Activated CD4-positive, alpha-beta memory T cell treated with anti-CD3 and anti-CD28 coated beads for 36 hours (primary cell): ENCODE measurements at places on chromosomes 3 and 15. TPM values are rescaled to one million over a fixed set of nuclear protein-coding genes. Genes with fewer than 3 reads are reported as not detected.

The TRIM71 gene
- total RNA-seq, result 0.02 TPM

The REC114 gene
- not detected for total RNA-seq

The ONECUT1 gene
- total RNA-seq, result not detected

The AMIGO3 gene
- not detected for total RNA-seq

- no peak overlapping the region for H3K4me3 ChIP-seq
- no peak overlapping the region for H3K27ac ChIP-seq
- no peaks in the 10 kb centered on the region for H3K4me1 ChIP-seq
- no peaks in the 10 kb centered on the region for H3K27me3 ChIP-seq
- no peak for DNase-seq
Observed at GRCh38 chr3:127651516-127652172, 21.1 kb upstream of the ABTB1 start.

GRCh38 chr15:99345832-99346462 is 94.7 kb downstream of the LRRC28 start:
- no peak overlapping the region for H3K27ac ChIP-seq
- peaks cover 7% of the 10 kb centered on the region for H3K36me3 ChIP-seq
- peaks cover 10% of the 10 kb centered on the region for H3K4me1 ChIP-seq
- DNase-seq, result no peak

DNA sequence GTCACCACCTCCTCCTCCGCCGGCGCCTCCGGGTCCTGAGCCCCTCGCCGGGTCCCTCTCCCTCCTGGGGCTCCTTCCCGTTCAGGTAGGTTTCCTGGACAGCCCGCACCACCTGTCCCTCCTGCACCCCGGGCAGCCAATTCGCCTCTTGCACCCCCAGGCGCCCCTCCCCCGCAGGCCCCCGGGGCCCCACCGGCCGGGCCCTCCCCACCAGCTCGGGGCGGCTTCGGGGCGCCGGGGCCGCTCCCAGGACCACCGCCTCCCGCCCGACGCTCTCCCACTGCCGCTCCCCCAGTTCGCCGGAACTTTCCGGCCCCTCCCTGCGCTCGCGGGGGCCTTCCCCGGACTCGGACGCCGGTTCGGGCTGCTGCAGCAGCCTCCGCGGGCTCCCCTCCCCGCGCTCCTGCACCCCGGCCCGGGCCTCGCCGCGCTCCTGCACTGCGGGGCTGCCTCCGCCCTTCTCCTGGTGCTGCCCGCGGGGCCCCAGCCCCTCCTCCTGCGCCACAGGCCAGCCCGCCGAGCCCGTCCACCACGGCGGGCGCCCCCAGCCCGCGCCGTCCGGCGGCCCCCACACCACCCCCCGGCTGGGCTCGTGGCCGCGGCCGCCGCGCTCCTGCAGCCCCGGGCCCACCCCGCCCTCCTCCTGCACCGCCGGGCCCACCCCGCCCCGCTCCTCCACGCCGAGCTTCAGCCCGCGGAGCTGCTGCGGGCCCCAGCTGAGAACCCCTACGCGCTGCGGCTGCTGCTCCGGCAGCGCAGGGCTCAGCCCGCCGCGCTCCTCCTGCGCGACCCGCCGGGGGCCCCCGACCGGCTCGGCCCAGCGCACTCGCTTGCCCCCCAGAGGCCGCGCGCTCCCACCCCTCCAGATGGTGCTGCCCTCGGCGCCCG is 587 bp upstream of the TNK2 start:
- no peaks in the 10 kb centered on the region for H3K36me3 ChIP-seq
- H3K4me1 ChIP-seq, result peaks cover 28% of the 10 kb centered on the region
- peak overlapping the region; percentile 92 for H3K4me3 ChIP-seq
- no peaks in the 10 kb centered on the region for H3K27me3 ChIP-seq

DNA sequence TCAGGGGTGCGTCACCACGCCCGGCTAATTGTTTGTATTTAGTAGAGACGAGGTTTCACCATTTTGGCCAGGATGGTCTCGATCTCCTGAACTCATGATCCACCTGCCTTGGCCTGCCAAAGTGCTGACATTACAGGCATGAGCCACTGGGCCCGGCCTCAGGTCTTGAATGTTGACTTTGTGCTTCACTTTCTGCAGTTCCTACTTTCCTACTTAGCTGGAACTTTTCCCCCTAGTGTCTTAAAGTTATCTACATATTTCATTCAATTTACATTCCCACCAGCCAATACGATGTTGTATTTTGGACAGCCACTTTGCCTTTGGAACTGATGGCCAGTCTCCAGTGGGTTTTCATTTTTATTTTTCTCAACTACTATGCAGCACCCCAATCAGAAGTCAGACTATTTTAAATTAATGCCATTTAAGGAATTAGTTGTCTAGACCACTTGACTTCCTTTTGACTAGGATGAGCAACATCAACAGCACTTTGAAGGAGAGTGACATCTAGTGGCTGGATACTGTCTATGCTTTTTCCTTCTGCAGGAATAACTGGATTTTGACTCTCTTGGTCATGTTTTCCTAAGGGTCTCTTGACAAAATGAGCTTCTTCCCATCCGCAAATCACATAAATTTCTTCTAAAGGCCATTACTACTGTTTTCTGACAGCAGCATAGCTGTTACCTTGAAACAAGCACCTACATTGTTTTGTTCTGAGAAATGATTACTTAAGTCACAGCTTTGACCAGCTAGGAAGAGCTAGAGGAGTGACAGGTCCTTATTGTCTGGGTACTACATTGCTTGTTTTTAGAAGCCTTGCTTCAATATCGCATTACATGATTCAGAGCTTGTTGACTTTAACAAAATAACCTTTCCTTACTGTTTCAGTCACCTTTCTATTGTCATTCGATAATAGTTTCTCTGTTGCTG is 140.2 kb downstream of the ITPR1 start:
- H3K4me1 ChIP-seq, result peaks cover 5% of the 10 kb centered on the region
- no peak overlapping the region for H3K27ac ChIP-seq
- DNase-seq, result no peak
- no peaks in the 10 kb centered on the region for H3K27me3 ChIP-seq
- H3K36me3 ChIP-seq, result peaks cover 6% of the 10 kb centered on the region
- H3K4me3 ChIP-seq, result no peak overlapping the region

- H3K4me3 ChIP-seq, result no peak overlapping the region
- no peaks in the 10 kb centered on the region for H3K27me3 ChIP-seq
- DNase-seq, result no peak
- peaks cover 34% of the 10 kb centered on the region for H3K36me3 ChIP-seq
- no peak overlapping the region for H3K27ac ChIP-seq
Observed at GRCh38 chr3:133825969-133826727, 20.5 kb downstream of the SRPRB start.

DNA sequence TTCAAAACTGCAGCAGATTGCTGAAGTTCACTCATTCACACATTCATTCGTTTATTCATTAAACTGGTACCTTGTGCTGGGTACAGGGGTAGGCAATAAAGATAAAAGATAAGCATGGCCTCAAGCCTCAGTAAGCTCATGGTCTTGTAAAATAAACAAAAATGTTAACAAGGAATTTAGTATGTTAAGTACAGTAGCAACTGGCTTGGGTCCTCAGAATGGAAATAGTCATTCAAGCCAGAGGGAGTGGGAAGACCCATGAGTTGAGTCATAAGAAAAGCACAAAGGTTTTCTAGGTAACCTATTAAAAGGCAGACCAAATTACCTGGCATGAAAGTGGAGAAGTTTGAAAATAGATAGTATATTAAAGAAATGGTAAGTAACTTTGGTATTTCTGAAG is 163.3 kb downstream of the CDIN1 start:
- H3K4me1 ChIP-seq, result no peaks in the 10 kb centered on the region
- no peaks in the 10 kb centered on the region for H3K27me3 ChIP-seq
- H3K36me3 ChIP-seq, result peaks cover 5% of the 10 kb centered on the region
- no peak for DNase-seq
- no peak overlapping the region for H3K4me3 ChIP-seq

- H3K36me3 ChIP-seq, result peaks cover 5% of the 10 kb centered on the region
- DNase-seq, result peak; percentile 64
- H3K4me1 ChIP-seq, result peaks cover 38% of the 10 kb centered on the region
- no peaks in the 10 kb centered on the region for H3K27me3 ChIP-seq
- H3K27ac ChIP-seq, result no peak overlapping the region
- no peak overlapping the region for H3K4me3 ChIP-seq
Observed at GRCh38 chr3:20056725-20057611, 16.7 kb downstream of the KAT2B start.

GRCh38 chr3:194095464-194095863 is 40.5 kb upstream of the HES1 start:
- H3K4me3 ChIP-seq, result no peak overlapping the region
- DNase-seq, result no peak
- H3K27me3 ChIP-seq, result no peaks in the 10 kb centered on the region
- H3K4me1 ChIP-seq, result peaks cover 12% of the 10 kb centered on the region
- H3K36me3 ChIP-seq, result no peaks in the 10 kb centered on the region

DNA sequence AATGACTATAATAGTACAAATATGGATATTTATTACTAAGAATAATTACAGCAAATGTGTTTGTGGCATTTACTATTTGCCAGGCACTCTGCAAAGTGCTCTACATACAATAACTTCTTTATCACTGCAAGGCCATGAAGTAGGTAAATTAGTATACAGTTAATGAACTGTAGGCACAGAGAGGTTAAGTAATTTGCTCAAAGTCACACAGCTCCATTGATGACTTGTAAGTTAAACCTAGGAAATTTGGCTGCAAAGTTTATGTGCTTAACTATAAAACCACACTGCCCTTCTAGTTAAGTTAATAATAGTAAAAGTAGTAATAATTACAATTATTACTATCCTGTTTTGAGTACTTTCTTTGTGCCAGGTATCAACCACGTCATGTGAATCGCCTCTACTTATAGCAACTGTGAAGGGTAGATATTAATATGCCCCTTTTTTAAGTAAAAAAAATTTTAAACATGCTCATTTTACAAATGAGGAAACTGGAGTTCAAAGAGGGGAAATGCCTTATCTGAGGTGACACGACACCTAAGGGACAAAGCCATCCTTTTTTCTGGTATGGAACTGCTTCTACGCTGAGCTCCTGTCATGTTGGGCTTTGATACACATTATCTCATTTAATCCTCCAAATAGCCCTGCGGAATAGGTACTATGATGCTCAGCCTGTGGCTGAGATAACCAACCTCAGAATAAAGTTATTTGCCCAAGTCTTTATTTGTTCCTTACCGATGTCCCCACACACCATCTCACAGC is 8.5 kb downstream of the BHLHE40 start:
- H3K4me3 ChIP-seq, result peak overlapping the region; percentile 77
- peak overlapping the region; percentile 87 for H3K27ac ChIP-seq
- no peaks in the 10 kb centered on the region for H3K27me3 ChIP-seq

DNA sequence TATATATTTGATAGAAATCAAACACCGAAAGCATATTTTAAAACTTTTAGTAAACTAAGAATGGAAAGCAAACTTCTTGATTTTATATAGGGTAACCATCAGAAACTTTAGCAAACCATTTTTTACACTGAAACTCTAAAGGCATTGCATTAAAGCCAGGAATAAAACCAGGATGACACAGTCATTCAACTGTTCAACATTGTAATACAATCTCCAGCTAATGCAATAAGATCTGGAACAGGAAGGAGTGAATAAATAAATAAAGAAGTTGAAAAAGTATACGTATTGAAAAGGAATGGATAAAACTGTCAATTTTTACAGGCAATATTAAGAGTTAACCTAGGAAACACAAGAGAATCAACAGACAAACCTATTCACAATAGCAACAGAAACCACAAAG is 181.9 kb upstream of the TTC14 start:
- no peak overlapping the region for H3K27ac ChIP-seq
- DNase-seq, result no peak
- no peaks in the 10 kb centered on the region for H3K27me3 ChIP-seq
- no peaks in the 10 kb centered on the region for H3K36me3 ChIP-seq

DNA sequence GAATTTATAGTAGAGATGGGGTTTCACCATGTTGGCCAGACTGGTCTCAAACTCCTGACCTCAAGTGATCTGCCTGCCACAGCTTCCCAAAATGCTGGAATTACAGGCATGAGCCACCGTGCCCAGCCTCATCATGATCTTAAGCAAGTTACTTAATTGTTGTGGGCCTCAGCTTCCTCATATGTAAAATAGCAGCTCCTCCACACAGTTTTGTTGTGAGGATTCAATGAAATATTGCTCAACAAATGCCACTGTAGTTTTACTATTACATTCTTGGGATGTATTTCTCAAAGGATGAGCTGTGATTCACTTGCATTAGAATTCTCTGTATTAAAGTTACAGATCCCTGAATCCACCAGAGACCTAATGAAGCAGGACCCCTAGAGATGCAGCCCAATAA is 168.8 kb downstream of the ADAMTS9 start:
- no peak overlapping the region for H3K4me3 ChIP-seq
- H3K27me3 ChIP-seq, result peaks cover 5% of the 10 kb centered on the region
- no peak for DNase-seq
- H3K36me3 ChIP-seq, result no peaks in the 10 kb centered on the region

DNA sequence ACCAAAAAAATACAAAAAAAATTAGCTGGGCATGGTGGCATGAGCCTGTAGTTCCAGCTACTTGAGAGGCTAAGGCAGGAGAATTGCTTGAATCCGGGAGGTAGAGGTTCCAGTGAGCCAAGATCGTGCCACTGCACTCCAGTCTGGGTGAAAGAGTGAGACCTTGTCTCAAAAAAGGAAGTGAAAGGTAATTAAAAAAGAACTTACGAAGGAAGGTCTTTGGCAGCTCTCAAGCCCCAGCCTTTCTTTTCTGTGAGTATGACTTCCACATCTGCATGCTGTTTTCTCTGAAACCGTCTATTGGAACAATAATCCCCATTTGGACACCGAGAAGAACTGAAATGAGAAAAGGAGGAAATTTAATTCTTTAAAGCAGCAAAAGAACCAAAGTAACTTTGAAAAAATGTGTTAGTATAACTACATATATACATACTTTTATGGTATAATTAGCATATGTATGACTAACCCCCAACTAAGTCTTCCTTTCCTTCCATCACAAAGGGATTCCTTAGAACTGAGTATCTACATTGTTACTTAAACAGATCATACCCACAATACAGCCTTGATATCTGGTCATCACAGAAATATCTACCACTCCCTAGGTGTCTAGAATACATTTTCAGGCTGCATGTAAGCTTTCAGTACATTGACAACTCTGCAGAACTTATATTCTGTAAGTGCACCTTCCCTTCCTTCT is 50.1 kb downstream of the SETD2 start:
- H3K27me3 ChIP-seq, result no peaks in the 10 kb centered on the region
- no peak for DNase-seq
- no peak overlapping the region for H3K27ac ChIP-seq
- peaks cover 28% of the 10 kb centered on the region for H3K36me3 ChIP-seq
- no peak overlapping the region for H3K4me3 ChIP-seq

GRCh38 chr15:100601163-100601562 is 821 bp downstream of the LINS1 start:
- H3K4me1 ChIP-seq, result peaks cover 66% of the 10 kb centered on the region
- DNase-seq, result peak; percentile 64
- H3K36me3 ChIP-seq, result peaks cover 31% of the 10 kb centered on the region
- H3K27ac ChIP-seq, result no peak overlapping the region
- H3K4me3 ChIP-seq, result no peak overlapping the region
- no peaks in the 10 kb centered on the region for H3K27me3 ChIP-seq

DNA sequence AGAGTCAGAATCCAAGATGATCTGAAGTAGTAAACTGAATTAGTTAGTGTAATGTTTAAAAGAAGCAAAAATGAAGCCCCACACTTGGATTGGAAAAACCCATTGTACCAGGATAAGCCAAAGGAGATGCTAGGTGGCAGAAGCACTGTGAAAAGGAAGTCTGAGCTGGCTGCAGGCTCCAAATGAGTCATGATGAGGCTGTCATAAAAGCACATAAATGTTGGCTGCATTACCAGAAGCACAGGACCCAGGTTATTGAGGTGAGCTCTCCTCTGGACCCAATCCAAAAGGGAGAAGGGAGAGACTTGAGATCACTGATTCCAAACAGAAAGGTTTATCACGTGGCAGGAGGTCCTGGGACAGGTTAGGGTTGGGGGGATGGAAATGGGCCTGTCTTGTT is 3.2 kb upstream of the ACAN start:
- H3K36me3 ChIP-seq, result no peaks in the 10 kb centered on the region
- no peak for DNase-seq
- H3K27me3 ChIP-seq, result peaks cover 45% of the 10 kb centered on the region
- peaks cover 6% of the 10 kb centered on the region for H3K4me1 ChIP-seq

- no peak for DNase-seq
- H3K27ac ChIP-seq, result no peak overlapping the region
Observed at GRCh38 chr3:195198426-195199346, 72.3 kb downstream of the XXYLT1 start.
